ENCODE measurements at places on chromosomes 2 and 18.

DNA sequence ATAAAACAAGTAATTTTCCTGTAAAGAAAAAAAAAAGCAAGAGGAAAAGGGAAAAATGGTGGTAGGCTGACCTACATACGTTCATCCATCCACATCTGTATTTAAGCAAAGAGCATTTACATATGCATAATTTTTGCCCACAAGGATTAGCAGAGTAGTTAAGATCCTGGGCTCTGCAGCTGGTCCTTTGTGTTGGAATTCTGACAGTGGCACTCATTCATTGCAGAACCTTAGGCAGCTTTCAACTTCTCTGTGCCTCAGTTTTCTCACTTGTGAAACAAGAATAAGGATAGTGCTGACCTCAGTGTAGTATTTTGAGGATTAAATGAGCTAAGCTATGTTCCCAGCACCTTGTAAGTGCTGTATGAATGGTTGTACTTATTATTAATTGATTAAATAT, 211.3 kb downstream of the ARL4C start:
- no peak for DNase-seq

DNA sequence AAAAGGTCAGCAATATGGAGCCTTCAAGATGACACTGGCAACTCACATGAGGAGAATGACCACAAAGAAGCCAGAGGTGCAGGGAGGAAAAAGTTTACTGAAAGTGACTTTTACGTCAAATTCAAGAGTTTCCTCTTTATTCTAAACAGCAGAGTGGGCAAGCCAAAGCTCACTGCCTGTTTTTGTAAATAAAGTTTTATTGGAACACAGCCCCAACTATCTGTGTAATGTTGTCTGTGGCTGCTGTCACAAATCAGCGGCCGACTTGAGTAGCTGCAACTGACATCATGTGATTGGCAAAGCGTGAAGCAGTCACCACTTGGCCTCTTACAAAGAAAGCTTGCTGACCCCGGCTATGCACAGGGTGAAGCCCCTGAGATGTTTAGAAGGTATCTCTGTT, 9.2 kb upstream of the SULT1C2 start:
- DNase-seq: no peak

DNA sequence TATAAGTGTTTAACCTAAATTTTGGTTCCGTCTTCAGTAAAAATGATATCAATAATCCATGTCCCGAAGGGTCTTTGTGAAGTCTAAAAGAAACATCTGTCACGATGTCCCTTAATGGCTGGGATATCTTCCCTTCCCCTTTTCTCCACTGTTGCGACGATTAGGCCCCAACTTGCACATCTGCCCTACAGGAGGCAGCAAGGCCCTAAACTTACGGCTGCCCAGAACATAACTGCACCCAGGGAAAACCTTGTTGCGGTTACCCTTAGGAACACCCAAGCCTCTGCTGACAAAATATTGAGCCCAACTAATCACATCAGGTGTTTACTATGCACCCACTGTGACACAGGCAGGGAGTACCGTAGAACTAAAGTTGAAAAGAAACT, 1.3 kb upstream of the SMAD2 start:
- no peak for DNase-seq

DNA sequence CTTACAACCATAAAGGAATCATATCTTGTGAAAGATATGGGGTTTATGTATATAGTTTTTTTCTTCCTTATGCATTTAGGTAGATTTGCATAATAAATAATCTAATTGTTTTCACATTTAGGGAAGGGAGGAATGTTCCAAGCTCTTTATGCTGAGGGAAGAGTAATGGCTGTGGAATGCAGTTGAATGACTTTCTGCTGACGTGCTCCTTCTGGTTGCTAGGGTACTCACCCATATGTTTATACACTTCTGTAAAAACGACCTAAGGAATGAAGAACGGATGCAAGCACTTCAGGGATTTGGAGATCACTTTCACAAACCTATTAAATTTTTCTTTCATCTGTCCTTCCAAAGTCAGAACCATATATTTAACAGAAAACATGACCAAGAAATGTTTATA, 29.2 kb upstream of the PPP4R1 start:
- peak; percentile 88 for DNase-seq

DNA sequence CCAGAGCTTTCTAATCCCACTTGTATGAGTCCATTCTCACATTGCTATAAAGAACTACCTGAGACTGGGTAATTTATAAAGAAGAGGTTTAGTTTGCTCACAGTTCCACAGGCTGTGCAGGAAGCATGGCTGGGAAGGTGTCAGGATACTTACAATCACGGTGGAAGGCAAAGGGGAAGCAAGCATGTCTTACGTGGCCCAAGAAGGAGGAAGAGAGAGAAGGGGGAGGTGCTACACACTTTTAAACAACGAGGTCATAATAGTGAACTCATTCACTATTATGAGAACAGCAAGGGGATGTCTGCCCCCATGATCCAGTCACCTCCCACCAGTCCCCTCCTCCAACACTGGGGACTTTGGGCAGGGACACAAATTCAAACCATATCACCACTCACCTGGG, 67.8 kb downstream of the TTC32 start:
- no peak for DNase-seq

DNA sequence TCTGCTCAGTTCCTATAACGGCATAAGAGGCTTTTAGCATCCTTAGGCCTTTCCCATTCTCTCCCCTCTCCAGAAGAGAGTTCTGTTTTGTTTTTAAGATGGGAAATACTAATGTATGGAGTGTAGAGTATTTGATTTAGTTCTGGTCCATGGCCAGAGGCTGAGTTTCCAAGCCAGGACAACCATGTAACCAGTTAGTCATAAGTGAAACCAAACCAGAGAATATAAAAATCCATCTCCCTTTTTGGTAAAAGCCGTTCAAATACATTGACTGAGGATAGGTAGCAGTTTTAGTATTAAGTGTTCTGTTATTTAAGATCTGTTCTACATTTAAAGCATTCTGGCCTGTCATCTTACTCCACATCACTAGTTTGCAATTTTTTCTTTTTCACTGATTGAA, 3.1 kb downstream of the PSMD1 start:
- DNase-seq: no peak

DNA sequence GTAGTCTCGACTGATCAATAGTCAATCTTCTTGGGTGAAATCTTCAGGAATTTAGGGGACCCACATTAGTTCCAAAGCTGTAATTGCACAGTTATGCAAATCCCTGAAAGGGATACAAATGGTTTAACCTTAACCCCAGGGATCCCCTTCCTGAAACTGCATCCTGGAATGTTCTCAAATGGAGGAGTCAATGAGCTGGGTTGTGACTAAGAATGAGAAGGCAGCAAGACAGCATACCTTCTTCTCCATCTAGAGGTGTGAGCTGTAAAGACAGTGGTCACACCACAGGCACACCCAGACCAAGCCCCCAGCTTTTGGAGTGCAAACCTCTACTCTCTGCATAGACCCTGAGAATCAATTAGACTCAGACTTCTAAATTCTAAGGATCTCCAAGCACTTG, 164.7 kb upstream of the MEIS1 start:
- DNase-seq: no peak

DNA sequence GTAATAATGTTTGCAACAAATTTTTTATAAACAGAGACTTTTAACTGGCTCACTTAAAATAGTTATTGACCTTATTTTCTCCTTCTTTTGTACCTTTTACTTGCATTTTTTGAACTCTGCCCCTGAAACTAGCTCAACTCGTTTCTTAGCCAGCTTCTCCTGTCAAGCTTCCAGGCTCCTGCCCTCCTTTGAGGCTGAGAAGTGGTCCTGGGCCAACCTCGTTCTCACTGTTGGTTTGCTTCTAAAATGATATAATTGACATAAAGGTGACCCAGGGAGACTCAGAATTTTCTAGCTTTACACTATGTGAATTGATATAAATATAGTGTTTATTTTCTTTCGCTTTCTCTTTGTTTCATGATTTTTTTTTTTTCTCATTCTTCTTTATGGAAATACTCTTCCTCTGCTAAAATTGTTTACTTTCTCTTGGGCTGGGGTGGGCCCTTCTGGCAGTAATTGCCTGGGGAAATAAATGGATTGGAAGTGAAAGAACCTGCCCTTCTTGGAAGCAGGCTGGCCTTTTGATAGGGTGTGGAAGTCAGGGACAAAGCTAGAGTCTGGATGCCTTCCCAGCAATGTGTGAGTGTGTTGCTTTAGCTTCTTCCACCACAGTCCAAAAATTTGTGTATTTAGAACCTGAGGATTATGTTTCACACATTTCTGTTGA, 30.7 kb downstream of the GPD2 start:
- peak; percentile 40 for DNase-seq

DNA sequence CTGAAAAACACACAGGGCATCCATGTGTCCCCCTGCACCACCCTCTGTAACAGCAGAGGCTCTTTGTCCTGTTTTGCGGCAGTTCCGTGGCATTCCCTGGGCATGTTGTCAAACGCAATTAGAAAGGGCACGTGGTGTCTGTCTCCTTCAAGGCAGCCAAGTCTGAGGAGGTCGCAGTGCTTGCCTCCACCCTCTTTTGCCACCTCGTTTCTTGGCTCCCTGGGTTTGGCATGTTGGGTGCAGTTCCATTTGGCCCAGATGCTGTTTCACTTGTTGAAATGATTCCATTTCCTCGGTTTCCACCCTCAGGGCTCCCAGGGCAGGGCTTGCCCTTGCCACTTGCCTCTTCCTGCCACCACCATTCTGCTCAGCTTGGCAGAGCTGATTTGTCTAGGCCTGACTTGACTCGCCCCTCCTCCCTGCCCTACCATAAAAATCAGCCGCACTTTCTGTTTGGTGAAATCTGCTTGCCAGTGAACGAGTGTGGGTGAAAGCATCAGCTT, 12.4 kb downstream of the CCL20 start:
- no peak for DNase-seq

GRCh38 chr2:36710858-36711515, 14.5 kb downstream of the VIT start:
- no peak for DNase-seq

DNA sequence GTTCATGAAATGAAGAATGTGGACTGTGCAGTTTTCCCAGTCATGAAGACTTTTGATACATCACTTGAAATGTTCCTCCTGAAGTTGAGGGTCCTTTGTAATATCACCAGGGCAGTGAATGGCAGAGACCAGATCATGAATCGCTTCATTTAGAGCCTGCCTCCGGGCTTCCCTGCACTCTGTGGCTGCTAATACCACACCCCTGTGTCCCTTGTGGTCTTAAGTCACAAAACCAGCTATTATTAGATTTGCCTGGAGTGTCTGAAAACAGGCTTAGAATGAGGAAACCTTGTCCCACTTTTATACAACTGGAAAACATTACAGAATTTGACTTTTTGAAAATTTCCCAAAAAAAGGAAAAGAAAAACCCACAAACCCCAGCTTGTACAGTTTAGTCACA, 147.9 kb downstream of the MGAT5 start:
- no peak for DNase-seq

- DNase-seq: peak; percentile 76
These were observed 27.1 kb downstream of the SH2D6 start for GRCh38 chr2:85445316-85446295.

DNA sequence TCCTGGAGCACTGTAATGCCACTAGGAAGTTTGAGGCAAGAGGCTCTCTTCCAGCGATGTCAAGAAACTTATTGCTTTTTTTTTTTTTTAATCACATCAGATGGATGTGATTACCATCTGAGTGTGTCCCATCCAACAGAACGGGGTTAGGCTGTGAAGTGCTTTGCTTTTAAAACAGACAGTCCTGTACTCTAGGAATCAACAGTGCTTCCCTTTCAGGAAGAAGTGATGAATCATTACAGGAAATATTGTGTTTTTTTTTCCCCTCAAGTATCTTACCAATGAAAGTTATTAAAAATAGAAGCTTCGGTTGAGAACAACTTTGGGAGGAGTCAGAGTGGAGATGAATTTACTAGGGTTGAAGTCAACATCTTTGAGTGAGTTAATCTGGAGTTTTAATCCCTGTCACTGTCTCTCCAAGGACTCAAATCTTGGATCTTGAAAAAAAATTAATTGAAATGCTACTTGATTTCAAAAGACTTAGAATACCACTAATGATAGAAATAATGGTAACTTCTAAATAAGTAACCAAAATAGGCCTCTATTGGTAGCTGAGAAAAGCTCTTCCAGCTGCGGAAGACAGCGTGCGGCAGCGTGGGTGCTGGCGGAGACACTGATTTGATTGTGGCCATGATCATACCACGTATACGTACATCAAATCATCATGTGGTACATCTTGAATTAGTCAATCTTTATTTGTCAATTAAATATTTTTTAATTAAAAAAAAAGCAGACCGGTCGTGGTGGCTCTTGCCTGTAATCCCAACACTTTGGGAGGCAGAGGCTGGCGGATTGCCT, 45.5 kb downstream of the GATA6 start:
- no peak for DNase-seq

GRCh38 chr2:124034265-124034664, 9.2 kb downstream of the CNTNAP5 start:
- DNase-seq: no peak

DNA sequence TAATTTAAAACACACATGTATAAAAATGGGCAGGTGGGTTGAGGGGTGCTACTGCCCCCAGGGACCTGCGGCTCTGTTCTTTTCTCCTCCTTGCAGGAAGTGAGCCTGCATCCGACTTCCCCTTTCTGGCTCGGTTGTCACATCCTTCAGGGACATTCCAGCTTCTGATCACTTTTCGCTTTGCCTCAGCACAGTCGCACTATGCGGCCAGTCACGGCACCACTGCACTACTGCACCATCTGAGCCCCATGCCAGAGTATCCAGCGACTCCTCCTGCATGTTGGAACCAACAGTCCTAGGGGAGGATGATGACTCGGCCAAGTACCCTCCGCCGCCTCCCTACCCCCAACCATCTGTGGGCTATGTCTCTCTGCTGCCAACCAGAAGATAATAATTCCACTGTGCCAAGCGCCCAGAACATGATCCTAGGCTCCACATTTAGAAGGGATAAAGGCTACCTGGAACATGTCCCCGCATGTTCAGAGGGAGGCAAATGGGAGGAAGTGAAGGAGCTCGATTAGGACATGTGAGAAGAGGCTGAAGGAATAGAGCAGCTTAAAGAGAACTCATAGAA, 17.6 kb downstream of the CDC42EP3 start:
- DNase-seq: no peak

DNA sequence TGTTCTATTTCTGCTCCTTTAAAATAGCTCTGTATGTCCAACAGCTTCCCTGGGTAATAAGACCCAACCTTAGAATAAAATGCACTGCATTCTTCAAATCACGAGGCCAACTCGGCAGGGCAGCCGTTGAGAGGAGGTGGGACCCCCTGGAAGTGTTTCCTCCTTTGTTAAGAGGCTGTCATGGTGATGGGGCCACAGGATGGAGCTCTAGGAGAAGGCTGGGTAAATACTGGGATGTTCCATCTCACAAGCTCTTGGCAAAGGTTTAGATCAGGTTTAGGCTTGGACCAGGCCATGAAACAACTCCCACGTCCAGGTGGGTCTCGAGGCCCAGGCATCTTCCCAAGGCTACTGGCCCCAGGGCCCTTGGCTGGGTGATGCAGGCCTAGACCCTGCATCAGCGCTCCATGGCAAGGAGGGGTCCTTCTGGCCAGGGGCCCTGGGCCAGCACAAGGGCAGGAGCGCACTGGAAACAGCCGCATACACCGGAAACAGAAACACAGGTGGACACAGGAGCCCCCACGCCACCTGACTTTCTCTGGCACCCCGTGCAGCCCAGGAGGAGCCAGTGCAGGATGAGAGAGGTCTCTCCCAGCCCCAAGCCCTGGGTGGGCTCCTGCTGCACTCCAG, 38.8 kb upstream of the OTOS start:
- DNase-seq: no peak
